Stimulated activated CD4-positive, alpha-beta T cell treated with anti-CD3 and anti-CD28 coated beads, Interleukin-4, amount 100 ng/mL, for 48 hours (primary cell): ENCODE measurements at places on chromosomes 6 and 20.

GRCh38 chr6:31304683-31305082 is 32.8 kb upstream of the HLA-C start:
- DNase-seq = no peak

GRCh38 chr6:31356216-31356945 is 598 bp downstream of the HLA-B start:
- peak; percentile 45 for DNase-seq

GRCh38 chr20:15889061-15889460 is 684.2 kb downstream of the KIF16B start:
- no peak for DNase-seq

- DNase-seq = no peak
These were observed 374.3 kb upstream of the CHD6 start for GRCh38 chr20:41992481-41992880.

GRCh38 chr6:7542874-7543624 is 1.6 kb downstream of the DSP start:
- DNase-seq = no peak

- DNase-seq = no peak
These were observed 43.6 kb downstream of the ANKEF1 start for GRCh38 chr20:10078403-10078802.

DNA sequence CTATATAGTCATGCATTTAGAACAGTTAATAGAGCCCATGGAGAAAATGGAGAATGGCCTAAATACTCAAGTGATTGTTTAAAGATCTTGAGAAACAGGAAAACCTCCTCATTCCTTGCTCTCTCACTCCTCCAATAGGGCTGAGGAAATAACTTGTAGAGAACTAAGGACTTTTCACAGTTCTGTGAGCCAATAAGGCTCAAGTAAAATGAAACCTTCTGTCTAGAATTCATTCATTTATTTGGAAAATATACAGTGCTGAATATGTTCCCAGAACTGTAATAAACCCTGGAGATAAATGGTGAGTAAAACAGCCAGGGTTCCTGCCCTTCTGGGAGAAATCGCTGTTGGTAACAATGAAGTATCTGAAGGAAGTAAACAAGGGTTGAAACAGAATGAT is 35.3 kb downstream of the ELOVL2 start:
- no peak for DNase-seq

- DNase-seq = no peak
These were observed 116.5 kb downstream of the EDN3 start for GRCh38 chr20:59416916-59417315.

- DNase-seq = no peak
These were observed 1.3 kb upstream of the RUNX2 start for GRCh38 chr6:45326698-45327417.

- DNase-seq = no peak
These were observed 121.0 kb upstream of the RNF24 start for GRCh38 chr20:4136078-4136966.

GRCh38 chr6:12245763-12246718 is 44.1 kb upstream of the EDN1 start:
- no peak for DNase-seq

DNA sequence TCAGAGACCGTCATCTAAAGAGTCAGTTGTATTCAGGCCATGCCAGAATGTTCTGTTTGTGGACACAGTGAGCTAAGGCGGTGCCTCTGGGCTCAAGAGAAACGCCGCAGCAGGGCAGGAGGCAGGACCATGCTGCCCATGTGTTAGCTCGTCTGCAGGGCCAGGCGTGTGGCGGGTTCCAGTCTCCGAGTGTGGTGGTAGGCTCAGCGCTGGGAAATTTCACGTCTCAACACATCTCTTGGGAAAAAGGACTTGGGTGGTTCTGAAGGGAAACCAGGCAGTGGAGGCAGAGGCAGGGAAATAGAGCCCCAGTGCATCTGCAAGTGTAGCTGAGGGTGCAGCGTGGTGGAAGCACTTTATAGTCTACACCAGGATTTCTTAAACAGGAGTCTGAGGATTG is 56.9 kb upstream of the TAGAP start:
- no peak for DNase-seq

- DNase-seq = no peak
These were observed 26.4 kb upstream of the TMX4 start for GRCh38 chr20:8045946-8046345.

GRCh38 chr6:20789162-20789561 is 254.9 kb downstream of the CDKAL1 start:
- DNase-seq = no peak

GRCh38 chr20:44754554-44754953 is 8.9 kb downstream of the KCNK15 start:
- DNase-seq = no peak

DNA sequence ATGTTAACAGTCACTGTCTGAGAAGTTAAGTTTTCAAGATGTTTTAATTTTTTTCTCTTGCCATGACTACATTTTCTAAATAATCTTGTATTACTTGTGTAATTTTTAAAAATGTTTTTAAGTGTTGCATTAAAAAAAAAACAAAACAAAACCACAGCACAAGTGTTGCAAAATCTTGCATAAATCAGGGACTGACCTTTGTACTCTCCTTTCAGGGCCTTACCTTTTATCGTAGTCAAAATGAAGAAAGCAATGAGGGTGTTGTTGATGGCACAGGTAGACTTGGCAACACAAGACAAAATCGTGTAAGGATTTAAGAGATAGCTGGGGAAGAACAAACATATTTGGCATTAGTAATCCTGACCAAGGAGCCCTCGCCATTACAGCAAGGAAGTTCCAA is 42.5 kb downstream of the PIGU start:
- no peak for DNase-seq

DNA sequence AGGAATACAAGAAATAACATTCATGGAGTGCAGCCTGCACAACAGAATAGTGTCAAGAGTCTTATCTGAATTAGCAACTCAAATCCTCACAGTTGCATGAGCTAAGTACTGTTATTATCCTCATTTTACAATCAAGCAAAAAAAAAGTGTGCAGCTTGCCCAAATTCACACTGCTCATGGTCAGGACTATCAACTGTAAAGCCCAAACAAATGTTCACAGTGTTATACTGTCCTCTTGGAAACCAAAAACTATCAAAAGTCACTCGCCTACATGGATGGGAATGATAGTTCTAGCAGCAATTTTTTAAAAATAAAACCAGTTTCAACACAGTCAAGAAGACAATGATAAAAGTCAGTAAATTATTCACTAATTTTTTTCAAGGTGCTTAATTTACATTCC is 114.6 kb upstream of the HSF2 start:
- no peak for DNase-seq

- no peak for DNase-seq
These were observed 93.8 kb upstream of the SIRPA start for GRCh38 chr20:1801225-1801928.

GRCh38 chr20:49501917-49502316 is 19.4 kb upstream of the KCNB1 start:
- no peak for DNase-seq

DNA sequence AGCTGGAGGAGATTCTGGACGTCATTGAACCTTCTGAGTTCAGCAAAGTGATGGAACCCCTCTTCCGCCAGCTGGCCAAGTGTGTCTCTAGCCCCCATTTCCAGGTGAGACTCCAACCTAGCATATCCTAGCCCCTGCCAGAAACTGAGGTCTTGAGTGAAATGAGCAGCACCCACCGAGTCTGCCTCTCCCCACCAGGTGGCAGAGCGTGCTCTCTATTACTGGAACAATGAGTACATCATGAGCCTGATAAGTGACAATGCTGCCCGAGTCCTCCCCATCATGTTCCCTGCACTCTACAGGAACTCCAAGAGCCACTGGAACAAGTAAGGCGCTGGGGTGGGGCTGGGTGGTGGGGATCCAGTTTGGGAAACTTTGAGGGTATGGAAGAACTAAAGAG is 4.6 kb downstream of the MEA1 start:
- no peak for DNase-seq

GRCh38 chr6:31010393-31011060 is at the start of gene MUC22:
Gene MUC22, plus strand, starts transcription at chr6:31010474. Its CDS starts 233 bp downstream, at chr6:31010707.
- peak; percentile 18 for DNase-seq

- DNase-seq = no peak
These were observed 181.4 kb downstream of the PHF3 start for GRCh38 chr6:63816982-63817436.
